ENCODE measurements at places on chromosomes 13 and 19. TPM values are rescaled to one million over a fixed set of nuclear protein-coding genes. Genes with fewer than 3 reads are reported as not detected.

Gene KRTDAP
- not detected for total RNA-seq

Gene CGB8
- not detected for total RNA-seq

Gene F2RL3
- total RNA-seq, result 0.07 TPM

Gene SGCG
- 0.52 TPM for total RNA-seq

Gene ZNF723
- total RNA-seq, result not detected

Gene VSIG10L
- total RNA-seq, result 1.2 TPM

Gene PLA2G4C
- total RNA-seq, result 23.6 TPM

Gene TSSK6
- 1.7 TPM for total RNA-seq

Gene CCDC8
- 20.0 TPM for total RNA-seq

Gene RAB3A
- 8.6 TPM for total RNA-seq

Gene ONECUT3
- not detected for total RNA-seq

Gene PSG5
- 6.9 TPM for total RNA-seq

Gene KLK15
- not detected for total RNA-seq

Gene CYP2B6
- not detected for total RNA-seq

Gene PDCD2L
- 7.0 TPM for total RNA-seq

Gene CCL25
- not detected for total RNA-seq

Gene ADGRL1
- total RNA-seq, result 5.9 TPM

Gene C19orf33
- total RNA-seq, result not detected

Gene LHB
- total RNA-seq, result not detected

Gene TMEM238
- total RNA-seq, result 0.23 TPM

Gene CEACAM16
- not detected for total RNA-seq

Data from smooth muscle cell of the pulmonary artery (primary cell).